Suppressor macrophage treated with lipopolysaccharide for 1 hour (primary cell): ENCODE measurements at places on chromosomes 16 and 17.

DNA sequence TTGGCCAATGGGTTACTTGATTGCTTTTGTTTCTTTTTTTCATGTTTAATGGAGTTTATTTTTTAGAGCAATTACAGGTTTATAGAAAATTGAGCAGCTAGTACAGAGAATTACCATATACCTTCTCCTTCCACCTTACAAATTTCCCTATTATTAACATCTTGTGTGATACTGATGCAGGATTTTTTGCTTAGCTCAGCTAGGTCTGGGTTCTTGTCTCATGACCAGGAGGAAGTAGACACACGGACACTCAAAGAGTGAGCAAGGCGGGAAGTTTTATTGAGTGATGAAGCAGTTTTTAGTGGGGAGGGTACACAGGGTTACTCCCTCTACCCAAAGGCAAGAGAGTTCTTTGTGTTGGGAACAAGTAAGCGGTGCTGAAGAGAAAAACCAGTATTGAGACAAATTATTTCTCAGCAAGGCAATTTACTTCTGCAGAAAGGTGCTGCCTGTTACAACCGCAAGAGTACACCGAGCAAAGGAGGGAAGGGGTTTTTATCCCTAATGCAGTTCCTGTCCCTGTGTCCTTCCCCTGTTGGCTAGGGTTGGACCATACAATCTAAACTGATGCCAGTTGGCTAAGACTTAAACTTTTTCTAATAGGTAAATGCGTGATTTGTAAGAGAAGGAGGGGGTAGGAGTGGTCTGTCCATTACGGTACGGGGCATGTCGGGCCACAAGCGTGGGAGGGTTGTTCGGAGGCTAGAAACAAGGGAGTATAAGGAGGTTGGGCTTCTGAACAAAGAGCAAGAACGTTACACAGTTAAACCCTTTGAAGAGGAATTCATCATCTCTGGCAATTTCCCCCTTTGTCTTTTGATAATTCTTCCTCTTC is 26.9 kb downstream of the SEC14L1 start:
- DNase-seq: no peak

- DNase-seq: no peak
Observed at GRCh38 chr17:4389079-4389478, 22.6 kb upstream of the UBE2G1 start.

DNA sequence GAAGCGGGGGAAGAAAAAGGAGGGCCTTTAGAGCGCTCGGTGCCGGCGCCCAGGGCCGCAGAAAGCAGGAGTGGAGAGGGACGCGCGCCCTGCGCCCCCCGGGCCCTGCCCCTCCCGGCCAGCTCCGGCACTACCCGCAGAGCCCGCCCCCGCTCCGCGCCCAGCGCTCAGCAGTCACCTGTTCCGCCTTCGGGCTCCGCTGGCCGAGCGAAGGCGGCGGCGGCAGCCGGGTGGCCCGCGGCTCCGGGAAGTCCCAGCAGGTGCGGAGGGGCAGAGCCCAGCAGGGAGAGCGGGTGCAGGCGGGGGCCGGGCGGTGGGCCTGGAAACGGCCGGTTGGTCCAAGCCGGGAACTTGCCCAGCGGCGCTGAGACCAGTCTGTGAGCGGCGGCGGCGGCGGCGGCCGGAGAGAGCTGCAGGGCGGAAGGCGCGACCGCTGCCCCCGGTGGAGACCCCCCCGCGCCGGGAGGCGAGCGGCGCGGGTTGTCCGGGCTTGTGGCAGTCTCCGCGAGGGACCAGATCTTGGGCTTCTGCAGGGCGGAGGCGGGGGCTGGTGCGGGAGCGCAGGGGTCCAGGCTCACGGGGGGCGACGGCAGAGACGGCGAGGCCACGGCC is 2.2 kb downstream of the IRX3 start:
- no peak for DNase-seq

- DNase-seq: no peak
Observed at GRCh38 chr16:49332589-49333258, 40.9 kb upstream of the C16orf78 start.

DNA sequence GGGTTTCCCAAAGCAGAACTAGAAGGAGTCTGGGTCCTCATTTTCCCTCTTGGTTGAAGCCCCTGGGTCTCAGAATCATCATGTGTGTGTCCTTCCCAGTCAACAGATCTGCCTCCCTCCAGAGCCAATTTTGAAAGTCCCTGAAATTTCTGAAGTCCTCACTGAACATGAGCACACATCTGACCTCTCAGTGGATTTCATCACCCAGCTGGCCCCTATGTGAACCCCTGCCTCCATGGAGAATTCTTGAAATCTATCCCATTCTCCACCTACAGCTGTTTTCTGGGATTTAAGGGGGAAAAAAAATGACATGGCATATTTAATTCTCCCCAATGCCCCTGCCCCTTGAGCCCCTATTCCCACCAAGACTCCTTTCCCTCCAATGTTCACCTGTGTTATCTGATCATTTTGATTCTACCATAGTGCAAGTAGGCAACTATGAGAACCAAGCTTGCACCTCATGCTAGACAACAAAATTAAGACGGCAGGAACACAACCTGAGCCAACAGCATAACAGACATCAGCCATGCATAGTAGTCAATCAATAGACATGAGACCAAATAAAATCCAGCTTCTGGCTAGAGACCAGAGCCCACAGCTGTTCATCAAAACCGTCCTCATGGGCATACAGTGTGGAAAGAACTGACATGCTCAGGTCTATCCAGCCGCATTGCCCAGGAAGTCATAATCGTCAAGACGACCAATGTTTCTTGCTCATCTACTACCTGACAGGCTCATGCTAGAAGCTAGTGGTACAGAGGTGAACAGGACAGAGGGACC is 14.9 kb downstream of the SOX9 start:
- DNase-seq: no peak

DNA sequence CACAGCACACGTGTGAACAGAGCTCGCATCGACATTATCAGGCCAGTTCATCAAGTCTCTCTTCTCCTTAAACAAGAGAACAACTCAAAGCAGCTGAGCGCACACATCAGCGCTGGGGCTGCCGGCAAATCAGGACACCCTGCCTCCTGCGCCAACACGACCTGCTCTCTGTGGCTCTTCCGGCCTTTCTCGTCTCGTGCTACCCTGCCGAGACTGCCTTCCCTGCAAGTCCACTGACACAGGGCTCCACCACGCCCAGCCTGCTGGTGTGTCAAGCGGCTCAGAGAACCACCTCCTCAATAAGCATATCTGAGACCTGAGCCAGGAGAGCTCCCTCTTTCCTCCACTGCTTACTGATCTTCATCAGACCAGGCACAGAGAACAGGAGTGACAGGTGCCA is 96.9 kb downstream of the ZNF778 start:
- DNase-seq: no peak

GRCh38 chr17:20156196-20157000 is 147.2 kb downstream of the SPECC1 start:
- peak; percentile 53 for DNase-seq

GRCh38 chr16:19860166-19861041 is 24.2 kb downstream of the GPRC5B start:
- DNase-seq: no peak

- no peak for DNase-seq
Observed at GRCh38 chr16:77581706-77582105, 140.6 kb upstream of the NUDT7 start.
